ENCODE measurements at places on chromosomes 7 and 10.
A peak's percentile ranks its signal among the peaks of the same experiment; 100 is the strongest.

DNA sequence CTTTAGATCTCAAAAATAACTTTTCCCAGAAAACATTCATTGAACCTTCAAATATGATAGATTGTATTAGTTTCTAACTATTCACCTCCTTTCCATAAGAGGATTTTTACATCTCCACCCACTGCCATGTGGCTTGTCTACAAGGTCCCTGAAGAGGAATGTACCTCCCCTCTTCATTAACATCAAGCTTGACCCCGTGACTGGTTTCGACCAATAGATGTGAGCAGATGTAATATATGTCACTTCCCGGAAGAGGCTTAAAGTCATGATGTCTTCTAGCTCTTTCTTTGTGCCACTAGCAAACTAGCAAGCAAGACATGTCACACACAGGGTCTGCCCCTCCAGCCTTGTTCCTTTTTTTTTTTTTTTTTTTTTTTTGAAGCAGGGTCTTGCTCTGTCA, 6.9 kb downstream of the BAZ1B start:
- no peak for DNase-seq

- DNase-seq: no peak
Measured at GRCh38 chr10:35040760-35041501, 49.2 kb downstream of the CUL2 start.

DNA sequence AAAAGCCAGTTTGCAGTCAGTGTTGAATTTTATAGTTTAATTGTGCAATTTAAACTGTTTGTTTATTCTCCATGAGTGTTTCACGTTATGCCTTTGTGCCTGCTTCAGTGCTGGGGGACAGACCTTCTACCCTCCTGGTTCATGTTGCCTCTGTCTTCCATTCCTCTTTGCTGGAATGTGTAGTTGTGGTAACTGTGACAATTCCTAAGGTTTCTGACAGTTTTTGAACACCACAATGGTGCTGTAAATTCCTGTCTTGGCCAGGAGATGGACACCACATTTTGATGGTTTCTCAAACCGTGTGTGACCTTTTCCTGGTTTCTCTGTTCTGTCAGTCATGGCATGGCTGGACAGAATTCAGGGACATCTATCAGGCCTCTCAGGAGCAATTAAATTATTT, 201.7 kb downstream of the BICC1 start:
- no peak for DNase-seq

- DNase-seq: no peak
Measured at GRCh38 chr10:84076047-84076388, 63.3 kb upstream of the GHITM start.

DNA sequence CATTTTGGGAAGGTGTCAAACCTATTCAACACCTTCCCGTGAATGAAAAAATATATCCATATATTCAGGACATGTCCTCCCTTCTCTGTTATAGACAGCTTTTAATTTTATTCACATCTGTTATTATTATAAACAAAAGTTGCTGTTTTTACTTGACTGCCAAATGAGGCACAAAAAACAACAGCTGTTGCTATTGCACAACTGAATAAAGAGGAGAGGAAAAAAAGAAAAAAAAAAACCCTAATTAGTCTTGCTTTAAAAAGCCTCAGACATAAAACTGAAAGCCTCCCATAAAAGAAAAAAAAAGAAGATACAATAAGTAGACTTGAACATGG, 153.4 kb downstream of the BMPER start:
- DNase-seq: peak; percentile 85

DNA sequence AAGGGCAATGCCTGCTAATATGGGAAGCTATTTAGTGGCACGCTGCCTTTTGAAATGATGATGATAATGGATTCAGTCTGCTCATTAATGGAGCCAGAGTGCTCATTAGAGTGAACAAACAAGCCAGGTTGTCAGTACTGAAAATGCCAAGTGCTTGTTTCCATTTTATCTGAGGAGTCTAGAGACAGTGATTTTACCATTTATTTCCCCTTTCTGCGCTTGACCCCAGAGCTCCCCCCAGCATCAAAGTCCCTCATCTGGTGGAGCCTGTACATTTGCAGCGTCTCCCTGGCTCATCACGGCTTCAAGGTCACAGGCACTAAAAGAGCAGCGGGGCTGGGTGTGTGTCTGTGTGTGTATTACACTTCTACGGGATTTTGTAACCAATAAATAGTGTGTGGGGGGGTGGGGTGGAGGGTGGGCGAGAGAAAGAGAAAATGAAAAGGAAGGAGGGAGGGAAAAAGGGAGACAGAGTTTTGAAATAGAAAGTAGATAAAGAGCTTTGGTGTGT, 553.8 kb downstream of the TFEC start:
- DNase-seq: peak; percentile 48

DNA sequence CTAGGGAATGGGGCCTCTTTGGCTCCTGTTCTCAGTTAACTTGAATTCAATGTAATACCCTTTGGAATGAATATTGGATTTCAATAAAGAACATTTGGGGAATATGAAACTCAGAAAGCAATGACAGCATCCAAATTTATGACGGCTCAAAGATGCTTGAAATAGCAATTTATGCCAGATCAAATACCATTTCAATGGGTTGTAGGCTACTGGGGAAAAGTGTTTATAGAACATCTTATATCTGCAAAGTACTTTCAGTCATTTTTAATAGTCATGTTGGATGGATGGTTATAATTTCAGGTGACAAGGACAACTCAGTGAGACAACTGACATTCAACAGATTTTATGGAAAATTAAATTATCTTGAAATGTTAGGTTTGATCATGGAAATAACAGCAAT, 772.7 kb downstream of the PHTF2 start:
- DNase-seq: no peak

- DNase-seq: no peak
Measured at GRCh38 chr10:1215862-1216573, 159.8 kb downstream of the WDR37 start.

- DNase-seq: no peak
Measured at GRCh38 chr10:87538092-87539015, 33.7 kb downstream of the MINPP1 start.

DNA sequence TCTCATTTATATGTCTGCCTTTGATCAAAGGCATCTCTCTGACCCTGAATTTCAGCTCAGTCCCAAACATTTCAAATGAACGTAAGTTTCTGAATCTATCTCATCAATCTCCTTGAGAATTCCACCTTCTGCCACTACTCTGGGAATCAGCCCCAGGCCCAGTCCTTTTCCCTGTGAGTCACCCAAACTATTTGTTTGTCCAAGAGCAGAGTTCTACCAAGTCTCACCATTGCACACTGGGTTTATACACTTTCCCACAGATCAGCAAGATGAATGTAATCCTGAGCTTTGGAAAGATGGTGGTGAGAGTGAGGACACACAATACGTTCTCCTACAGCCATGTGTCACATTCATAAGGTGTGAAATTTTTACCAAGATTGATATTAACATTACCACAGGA, 251.3 kb upstream of the VWC2 start:
- no peak for DNase-seq

GRCh38 chr10:74177140-74177677, 26.2 kb downstream of the ADK start:
- no peak for DNase-seq

- DNase-seq: no peak
Measured at GRCh38 chr7:48296966-48297365, 125.7 kb downstream of the ABCA13 start.

DNA sequence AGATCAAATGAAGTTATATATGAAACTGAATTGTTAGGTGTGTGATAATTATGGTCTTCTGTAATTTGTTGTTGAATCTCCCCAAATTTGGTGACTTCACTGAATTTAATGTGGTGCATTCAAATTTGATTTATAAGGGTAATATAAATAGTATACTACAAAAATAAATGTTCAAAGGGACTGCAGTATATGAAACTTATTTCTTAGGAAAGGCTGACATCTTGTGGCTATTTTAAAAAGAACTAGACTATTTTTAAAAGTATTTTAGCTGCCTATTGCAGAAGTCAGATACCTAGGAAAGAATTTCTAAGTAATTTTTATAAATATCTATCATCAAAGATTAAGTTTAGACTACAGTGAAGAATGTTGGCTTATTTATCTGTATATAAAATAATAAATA, 36.6 kb downstream of the ATRNL1 start:
- no peak for DNase-seq

DNA sequence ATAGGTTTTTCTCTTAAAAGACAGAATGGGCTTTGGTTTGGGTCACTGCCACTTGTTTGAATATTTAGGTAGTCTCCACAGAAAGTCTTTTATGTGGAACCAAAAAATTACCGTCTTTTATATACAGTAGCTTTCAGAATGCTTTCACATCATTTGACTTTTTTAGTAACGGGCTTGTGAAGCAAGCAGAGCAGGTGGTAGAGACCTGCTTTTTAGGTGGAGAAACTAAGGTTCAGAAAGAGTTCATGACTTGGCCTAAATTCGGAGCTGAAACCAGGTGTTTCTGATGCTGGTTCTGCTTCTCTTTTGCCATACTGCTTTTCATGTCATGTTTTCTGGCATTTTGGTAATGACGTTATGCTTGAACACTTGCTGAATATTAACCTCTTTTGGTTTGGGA, 36.3 kb downstream of the GARS1 start:
- DNase-seq: no peak

GRCh38 chr7:6453734-6454133, 6.0 kb upstream of the DAGLB start:
- DNase-seq: no peak

DNA sequence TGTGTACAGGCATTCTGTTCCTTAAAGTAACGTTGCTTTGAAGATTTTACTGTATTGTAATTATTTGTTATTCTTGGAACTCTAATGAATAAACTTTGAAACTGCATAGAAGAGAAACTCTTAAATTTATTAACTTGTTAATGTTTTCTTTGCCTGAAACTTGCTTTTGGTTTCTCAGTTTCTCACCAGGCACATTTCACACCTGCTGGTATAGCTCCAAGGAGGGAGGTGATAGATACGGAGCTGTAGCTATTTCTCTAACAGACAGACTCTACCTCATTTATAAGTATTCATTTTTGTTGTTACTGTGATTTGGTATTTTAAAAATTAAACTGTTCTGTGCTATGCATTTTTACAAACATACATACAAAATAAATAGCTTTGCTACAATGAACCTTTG, 32.7 kb downstream of the R3HCC1L start:
- no peak for DNase-seq

DNA sequence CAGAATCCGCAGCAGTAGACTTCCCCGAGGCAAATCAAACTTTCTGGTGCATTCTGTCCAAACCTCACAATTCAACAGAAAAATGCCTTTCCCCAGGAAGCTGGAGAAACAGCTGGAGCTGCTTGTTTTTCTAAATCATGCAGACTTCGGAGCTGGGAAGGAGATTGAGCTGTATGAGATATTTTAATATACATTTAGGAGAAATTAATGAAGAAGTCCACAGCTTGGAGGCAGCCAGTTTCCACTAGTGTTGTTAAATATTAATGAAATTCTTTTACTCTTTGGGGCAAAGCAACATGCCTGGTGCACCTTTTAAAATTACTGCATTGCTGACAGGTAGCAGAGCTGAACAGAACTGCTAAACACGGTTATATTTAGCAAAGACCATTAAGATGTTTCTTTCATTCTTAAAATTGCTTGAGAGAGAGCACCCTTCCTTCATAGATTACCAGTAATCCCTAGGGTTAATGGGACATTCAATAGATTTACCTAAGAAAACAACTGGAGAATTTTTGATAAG, 566.4 kb downstream of the SORCS3 start:
- no peak for DNase-seq

DNA sequence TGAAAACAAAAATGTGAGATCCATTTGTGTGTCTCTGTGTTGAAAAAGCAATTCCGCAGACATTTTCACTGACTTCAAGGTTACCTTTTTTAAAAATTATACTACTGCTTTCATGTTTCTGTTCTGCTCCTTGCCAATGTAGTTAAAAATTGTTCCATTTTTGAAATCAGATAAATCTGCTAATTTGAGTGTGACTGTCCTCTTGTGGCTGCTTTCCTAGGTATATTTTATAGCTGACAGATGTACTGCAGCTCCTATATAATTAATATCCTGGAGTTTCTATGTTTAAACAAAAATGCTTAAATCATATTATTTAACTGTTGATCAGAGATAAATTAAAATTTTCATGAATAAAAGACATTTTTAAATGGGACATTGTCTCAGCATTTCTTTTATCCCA, 177.6 kb upstream of the LRRTM3 start:
- DNase-seq: no peak

GRCh38 chr10:123045961-123046731, 37.3 kb downstream of the ACADSB start:
- no peak for DNase-seq

- DNase-seq: no peak
Measured at GRCh38 chr7:30422922-30423321, 55.7 kb downstream of the NOD1 start.

DNA sequence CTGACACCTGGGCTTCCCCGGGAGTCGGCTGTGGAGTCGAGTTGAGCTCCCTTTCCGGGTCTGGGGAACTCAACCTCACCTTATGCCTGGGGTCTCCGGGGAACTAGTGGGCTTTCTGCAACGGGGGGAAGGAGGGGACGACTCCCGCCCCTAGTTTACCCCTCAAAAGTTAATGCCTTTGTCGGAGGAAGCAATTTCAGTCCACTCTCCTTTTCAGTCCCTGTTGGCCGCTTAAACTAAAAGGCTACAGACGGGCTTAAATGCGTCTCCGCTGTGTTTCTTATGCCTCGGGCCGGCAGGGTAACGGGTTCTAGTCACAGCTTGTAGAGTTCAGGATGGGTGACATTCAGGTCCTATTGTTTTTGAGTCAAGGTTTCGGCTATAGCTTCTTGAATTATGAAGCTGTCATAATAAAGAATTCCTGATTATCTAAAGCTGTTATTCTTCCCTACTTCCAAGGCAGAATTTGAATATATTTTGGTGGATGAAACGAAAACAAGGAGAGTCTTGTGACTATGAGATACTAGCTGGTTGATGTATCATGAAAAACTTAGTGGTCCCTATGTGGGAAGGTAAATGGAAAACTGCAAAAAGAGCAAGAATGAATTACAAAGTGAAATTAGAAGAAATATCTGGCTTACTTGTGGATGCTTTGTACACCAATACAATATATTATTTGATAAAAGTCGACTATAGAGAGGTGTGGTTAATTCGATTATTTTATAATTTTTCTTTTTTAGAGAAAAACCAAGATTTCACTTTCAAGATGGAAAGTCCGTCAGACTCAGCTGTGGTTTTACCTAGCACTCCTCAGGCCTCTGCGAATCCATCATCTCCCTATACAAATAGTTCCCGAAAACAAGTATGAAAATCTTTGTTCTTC, 495 bp downstream of the SFR1 start:
- DNase-seq: no peak

Measured in NCI-H1694 (cell line).